T-helper 17 cell (primary cell): ENCODE measurements at places on chromosomes 1 and 21. TPM values are rescaled to one million over a fixed set of nuclear protein-coding genes. Genes with fewer than 3 reads are reported as not detected.

Gene ATF6
- 17.0 TPM for total RNA-seq

- H3K27ac ChIP-seq: no peak overlapping the region
- no peak overlapping the region for H3K4me3 ChIP-seq
- H3K27me3 ChIP-seq: peaks cover 68% of the 10 kb centered on the region
- no peak for DNase-seq
Measured at GRCh38 chr1:20112279-20113000, 6.9 kb downstream of the PLA2G2D start.

Gene INSRR
- total RNA-seq: not detected

Gene SLC2A5
- total RNA-seq: not detected

GRCh38 chr1:2270260-2271100, 42.4 kb downstream of the SKI start:
- H3K4me3 ChIP-seq: peak overlapping the region; percentile 62

Gene KCNN3
- 0.29 TPM for total RNA-seq

Gene LAX1
- 21.7 TPM for total RNA-seq

GRCh38 chr1:248688527-248689298, 13.9 kb downstream of the OR14I1 start:
- DNase-seq: no peak
- H3K36me3 ChIP-seq: peaks cover 3% of the 10 kb centered on the region
- peaks cover 12% of the 10 kb centered on the region for H3K27me3 ChIP-seq
- H3K4me3 ChIP-seq: no peak overlapping the region
- H3K4me1 ChIP-seq: peaks cover 6% of the 10 kb centered on the region

Gene ABCG1
- 43.4 TPM for total RNA-seq
